ENCODE measurements at places on chromosomes 12 and 14.
A peak's percentile ranks its signal among the peaks of the same experiment; 100 is the strongest.

DNA sequence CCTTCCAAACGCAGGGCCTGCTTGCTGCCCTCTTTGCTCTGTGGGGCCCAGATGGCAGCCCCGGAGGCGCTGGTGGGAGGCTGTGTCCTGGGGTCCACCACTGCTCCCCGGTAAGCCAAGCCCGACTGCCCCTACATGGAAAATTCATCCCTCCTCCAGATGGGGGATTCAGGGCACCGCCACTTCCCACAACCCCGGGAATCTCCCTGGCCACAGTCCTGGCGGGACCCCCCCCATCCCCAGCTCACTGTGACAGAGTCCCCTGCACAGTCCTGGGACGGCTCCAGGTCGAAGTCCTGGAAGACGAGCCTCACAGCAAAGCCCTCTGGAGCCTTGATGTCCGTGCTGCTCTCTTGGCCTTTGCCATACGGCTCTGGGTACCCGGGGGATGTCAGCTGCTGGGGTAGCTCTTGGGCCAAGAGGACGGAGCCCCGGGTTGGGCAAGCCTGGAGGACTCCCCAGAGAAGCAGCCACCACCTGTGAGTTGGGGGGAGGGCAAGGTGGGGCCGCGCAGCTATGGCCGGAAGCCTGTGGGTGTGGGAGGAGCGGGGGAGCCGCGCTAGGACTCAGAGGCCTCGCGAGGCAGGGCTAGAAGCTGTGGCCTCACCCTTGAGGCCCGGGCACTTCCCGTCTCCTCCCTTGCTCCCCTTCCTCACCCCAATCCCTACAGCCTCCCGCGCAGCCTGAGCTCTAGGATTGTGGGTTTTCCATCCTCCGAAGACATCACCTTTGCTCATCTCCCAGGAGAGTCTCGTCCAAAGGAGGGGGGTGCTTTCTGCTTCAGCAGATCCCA lies 815 bp downstream of the C1RL start:
- DNase-seq, result peak; percentile 81

GRCh38 chr12:102535306-102535705 lies 54.9 kb upstream of the IGF1 start:
- no peak for DNase-seq

DNA sequence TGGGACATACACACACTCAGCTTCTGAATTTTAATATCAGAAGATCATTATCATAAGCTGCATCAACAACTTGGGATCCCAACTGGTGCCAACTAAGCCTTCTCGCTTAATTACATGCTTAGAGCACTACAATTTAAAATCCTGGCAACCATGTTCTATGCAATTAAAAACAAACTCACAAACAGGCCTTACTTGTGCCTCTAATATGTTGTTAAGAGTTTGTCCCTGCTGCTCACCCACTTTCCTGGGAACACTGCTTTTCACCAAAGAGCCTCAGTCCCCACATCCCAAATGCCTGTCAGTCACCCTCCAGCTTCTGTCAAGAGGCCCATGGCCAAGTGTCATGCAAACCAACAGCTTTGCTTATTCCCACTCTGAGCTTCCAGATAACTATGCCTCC lies 69.7 kb downstream of the TTC9 start:
- DNase-seq, result no peak

- no peak for DNase-seq
Observed at GRCh38 chr12:26936559-26937442, 980 bp downstream of the INTS13 start.

- peak; percentile 93 for DNase-seq
Observed at GRCh38 chr12:54398995-54399793, 14.7 kb upstream of the ZNF385A start.

DNA sequence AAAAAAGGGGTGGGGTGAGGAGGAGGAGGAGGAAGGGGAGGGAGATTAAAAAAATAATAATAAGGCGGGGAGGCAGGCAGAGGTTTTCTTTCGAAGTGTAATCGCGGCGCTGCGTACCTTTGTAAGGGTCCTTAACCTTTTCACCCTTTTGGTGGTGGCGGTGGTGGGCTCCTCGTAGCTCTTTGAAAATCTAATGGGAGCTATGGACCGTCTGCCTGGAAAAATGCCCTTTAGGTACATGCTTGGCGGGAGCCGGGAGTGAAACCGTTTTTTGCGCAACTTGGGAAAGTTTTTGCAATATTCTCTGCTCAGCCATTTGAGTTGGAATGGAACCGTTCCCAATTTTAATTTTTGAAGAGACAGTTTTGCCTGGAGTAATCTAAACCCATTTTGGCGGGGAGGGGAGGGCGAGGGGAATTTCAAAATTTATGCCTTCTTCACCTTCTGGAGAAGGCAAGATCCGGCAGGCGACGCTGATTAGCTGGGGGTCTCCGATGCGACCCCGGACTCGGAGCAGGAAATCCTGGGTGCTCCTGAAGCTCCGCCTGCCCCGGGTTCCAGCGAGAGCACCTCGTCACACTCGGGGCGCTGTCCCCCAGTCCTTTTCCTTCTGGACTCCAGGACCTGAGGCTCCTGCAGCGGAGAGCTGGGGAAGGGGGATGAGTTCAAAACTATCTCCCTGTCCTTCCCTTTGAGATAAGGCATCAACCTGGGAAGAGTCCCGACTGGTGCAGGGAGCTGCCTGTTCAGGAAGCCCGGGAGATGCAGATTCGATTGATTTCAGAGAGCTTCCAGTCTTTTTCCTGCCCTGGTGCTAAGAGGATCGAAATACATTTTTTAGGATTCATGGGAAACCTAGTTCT lies 74.6 kb upstream of the TBX5 start:
- DNase-seq, result no peak

GRCh38 chr14:67636361-67636919 lies 16.7 kb downstream of the ARG2 start:
- no peak for DNase-seq

GRCh38 chr12:102197789-102198188 lies at the start of gene PMCH:
Gene PMCH, minus strand, starts transcription at chr12:102197833. Its CDS starts 63 bp downstream, at chr12:102197770.
- no peak for DNase-seq

- DNase-seq, result no peak
Observed at GRCh38 chr12:12835378-12836146, 22.4 kb downstream of the DDX47 start.

DNA sequence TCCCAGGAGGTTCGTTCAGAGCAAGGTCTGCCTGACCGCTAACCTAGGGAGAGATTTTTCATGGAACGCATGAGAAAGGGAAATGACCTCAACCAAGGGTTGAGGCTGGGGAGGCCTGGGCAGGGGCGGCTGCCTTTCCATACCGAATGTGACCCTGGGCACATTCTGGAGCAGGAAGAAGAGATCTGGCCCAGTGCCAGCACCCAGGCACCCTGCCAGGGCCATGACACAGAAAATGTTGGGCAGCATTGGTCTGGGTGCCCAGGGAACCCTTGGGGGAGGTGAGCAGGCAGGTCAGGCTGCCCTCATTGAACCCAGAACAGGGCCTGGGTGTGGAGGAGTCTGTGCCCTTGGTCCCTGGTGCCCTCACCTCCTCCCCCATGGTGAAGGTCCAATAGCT lies 106.8 kb downstream of the CALM1 start:
- no peak for DNase-seq

GRCh38 chr14:70350078-70350477 lies 9.4 kb downstream of the COX16 start:
- DNase-seq, result no peak

GRCh38 chr12:71710276-71711125 lies 24.6 kb downstream of the TMEM19 start:
- DNase-seq, result no peak

- DNase-seq, result no peak
Observed at GRCh38 chr12:113207613-113208040, 13.6 kb upstream of the TPCN1 start.

DNA sequence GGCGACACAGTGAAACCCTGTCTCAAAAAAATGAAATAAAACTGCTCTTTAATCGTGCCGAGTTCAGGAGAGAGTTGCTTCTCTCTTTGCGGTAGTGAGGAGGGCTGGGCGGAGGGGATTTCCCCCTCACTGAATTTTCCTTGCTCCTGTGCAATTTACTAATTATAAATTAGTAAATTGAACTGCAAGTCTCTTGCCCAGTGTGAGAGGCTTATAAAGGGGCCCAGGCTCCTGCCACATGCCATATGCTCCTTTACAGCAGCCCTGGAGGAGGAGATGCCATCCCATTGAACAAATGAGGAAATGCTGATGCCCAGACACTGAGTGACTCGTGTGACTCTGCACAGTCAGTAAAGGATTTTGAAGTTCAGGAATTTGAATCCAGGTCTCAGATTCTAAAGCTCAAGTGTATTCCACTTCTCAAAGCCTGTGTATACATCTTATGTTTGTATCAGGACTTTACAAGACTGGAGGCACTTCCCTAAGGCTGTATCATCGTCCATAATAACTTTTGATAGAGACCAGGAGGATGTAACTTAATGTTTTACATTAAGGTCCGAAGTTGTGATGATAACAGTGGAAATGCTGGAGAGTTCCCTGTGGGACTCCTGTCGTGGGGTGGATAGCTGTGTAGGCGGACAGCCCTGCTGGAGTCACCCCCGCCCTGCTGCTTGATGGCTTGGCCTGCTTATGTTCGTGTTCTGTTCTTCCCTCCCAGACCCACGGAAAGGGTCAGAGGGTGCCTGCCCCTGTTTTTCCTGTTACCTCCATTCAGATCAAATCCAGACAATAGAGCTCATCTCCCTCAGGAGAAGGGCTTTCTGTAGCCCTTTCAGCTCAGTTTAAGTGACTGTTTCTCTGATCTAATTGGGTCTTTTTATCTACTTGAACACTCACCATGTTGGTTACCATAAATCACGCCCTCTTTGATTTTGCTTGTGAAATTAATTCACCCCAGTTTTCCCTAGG lies 13.9 kb downstream of the PELI2 start:
- DNase-seq, result no peak

GRCh38 chr12:32181498-32182175 lies 75.0 kb downstream of the BICD1 start:
- no peak for DNase-seq

GRCh38 chr14:50677527-50678063 lies 9.5 kb upstream of the SAV1 start:
- no peak for DNase-seq

DNA sequence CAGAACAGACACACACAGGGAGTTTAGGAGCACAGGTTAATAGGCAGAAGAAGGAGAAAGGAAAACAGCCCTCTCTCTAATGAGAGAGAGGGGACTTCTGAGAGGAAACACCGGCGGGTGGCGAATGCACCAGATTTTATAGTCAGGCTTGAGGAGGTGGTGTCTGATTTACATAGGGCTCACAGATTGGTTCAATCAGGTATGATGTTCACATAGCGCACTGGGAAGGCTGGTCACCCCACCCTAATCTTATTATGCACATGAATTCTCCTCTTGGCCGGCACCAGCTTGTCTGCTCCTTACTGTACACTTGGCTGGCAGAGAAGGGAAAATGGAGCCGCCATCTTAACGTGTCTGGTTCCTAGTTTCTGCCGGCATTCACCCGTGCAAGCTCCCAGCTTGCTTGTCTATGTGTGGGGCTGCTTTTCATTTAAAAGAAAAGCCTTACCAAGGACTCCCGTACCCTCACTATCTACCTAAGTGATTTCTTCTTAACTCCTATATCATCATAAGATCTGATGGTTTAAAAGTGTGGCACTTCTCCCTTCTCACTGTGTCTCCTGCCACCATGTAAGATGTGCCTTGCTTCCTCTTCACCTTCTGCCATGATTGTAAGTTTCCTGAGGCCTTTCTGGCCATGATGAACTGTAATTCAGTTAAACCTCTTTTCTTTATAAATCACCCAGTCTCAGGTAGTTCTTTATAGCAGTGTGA lies 15.1 kb downstream of the BCAT1 start:
- no peak for DNase-seq

DNA sequence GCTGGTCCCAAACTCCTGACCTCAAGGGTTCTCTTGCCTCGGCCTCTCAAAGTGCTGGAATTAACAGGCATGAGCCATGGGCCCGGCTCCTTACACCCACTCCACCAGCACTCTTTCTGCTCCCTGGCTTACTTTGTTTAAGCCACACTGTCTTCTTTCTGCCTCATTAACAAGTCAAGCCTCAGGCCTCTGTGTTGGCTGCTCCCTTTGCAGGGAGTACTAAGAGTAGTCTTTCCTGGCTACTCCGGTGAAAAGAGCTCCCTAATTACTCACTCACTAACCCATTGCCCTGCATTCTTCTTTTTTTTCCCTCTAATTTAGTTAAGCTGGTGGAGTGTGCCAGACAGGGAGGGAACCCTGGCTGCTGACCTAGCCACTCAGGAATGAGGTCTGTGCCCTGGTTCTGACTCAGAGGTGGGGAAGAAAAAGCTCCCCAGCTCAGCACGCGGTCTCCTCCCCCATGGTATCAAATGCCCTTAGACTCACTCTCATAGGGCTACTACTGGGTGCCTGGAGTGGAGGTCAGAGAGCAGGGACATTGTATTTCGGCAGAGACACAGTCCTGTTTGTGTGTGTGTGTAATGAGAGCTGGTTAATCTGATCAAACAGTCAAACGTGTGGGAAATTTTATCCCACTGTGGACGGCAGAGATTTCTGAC lies 19.8 kb downstream of the GALNT6 start:
- peak; percentile 70 for DNase-seq

DNA sequence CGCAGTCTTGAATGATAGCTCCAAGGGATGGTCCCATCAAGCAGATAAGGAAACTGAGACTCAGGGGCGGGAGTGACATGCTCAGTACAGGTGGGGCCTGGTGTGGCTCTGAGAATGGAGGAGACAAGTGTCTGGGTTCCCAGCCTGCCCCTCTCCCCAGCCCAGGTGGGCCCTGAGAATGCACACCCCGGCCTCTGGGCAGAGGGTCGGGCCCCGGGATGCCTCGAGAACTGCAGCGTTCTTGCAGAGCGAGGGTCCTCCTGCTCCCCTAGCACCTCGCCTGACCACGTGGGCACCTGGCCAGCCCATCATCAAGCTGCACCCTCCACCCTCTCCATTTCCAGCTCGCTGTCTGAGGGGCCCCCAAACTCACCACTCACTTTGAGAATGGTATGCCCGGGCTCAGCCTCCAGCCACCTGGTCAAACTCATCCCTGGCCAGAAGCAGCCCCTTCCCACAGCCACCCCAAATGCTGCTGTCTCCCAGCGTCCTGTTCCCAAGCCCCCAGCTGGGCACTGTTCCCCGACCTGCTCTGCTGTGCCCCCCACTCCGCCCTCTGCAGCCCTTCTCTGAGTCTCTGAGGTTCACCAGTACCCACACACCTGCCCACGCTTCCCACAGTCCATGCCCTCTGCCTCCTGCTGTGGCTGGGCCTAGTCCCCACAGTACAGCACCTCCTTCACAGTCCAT lies 44.3 kb downstream of the CYP46A1 start:
- DNase-seq, result no peak

DNA sequence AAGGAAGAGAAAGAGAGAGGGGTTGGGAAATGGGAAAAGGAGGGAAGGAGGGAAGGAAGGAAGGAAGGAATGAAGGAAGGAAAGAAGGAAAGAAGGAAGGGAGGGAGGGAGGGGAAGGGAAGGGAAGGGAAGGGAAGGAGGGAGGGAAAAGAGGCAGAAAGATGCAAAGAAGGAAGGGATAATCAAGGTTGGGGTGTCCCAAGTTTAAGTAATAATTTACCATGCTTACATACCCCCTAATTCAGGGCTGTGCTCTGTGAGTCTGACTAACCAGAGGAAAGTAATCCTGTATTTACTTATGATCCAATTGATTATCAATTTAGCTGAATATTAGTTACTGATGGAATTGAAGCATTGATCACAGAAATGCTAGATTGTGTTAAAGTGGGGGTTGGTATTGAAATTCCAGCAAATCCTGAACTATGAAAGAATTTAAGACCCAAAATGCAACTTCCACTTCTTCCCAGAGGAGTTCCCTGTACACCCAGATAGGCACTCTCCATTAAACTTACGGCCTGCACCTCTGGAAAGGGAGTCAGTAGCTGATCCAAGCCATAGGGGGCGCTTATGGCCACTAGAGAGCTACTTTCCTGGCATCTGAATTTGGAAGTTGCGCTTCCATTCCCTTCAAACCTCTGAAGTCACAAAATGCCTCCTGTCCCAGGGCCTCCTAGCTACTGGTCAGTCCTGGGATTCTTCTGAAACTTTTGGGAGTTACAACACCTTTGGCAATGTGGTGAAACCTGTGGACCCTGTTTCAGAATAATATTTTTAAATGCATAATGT lies 162.7 kb upstream of the PWP1 start:
- DNase-seq, result no peak
